Non-pigmented ciliary epithelial cell (primary cell): ENCODE measurements at places on chromosomes 2 and 18.

- DNase-seq, result no peak
These were observed 359.7 kb downstream of the MBD2 start for GRCh38 chr18:53864770-53865169.

DNA sequence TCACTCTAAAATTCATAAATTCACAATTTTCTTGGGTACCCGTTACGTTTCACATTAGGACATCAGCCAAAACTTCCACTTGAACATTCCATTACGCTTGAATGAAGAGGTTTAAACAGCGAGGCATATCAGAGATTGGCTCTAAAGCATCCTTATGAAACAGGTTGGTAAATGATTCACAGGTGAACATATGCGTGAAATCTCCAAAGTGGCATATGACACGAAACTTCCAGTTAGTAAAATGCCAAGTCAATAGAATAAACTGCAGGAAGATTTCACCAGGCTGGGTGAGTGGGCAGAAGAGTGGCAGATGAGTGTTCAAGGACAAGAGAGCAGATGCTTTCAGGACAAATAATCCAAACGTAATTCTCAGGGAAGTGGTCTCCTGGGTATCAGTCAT lies 33.9 kb upstream of the GLS start:
- no peak for DNase-seq

DNA sequence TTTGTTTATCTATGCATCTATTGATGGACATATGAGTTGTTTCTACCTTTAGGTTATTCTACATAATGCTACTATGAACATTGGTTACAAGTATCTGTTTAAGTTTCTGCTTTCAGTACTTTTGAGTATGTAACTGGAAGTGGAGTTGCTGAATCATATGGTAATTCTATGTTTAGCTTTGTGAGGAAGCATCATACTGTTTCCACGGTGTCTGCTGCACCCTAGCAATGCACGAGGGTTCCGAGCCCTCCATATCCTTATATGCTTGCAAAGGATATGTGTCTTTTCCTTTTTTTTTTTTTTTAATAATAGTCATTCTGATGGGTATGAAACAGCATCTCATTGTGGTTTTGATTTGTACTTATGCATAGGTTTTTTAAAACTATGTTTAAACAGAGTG lies 83.7 kb downstream of the FMNL2 start:
- DNase-seq, result no peak

- DNase-seq, result no peak
These were observed at the start of gene ST8SIA5 for GRCh38 chr18:46756559-46757201. Gene ST8SIA5 (minus strand): TSS chr18:46757053. CDS start chr18:46756508, 545 bp downstream.

- DNase-seq, result no peak
These were observed 321.0 kb downstream of the TNS1 start for GRCh38 chr2:217681791-217682190.

- DNase-seq, result no peak
These were observed 131.5 kb upstream of the SNTG2 start for GRCh38 chr2:819121-819520.

DNA sequence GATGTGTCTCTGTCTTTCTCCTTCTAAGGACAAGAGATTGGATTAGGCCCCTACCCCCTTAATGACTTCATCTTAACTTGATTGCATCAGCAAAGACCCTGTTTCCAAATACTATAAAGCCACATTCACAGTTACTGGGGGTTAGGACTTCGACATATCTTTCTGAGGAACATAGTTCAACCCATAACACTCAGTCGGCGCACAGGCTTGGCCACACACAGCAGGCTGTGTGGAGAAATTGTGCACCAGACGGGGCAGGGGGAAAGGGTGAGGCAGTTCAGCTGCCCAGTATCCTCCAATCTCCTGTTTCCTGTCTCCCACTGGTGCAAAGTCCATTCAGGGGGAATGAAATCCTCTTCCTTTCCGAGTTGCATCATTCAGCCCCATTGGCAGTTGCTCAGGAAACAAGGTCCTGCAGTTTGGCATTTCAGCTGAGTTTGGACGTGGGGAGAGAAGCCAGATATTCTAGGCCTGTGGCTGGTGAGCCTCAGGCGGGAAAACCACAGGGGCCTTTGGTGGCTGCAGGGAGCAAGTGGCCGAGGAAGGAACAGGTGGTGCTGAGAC lies 9.4 kb upstream of the RAPGEF4 start:
- no peak for DNase-seq

DNA sequence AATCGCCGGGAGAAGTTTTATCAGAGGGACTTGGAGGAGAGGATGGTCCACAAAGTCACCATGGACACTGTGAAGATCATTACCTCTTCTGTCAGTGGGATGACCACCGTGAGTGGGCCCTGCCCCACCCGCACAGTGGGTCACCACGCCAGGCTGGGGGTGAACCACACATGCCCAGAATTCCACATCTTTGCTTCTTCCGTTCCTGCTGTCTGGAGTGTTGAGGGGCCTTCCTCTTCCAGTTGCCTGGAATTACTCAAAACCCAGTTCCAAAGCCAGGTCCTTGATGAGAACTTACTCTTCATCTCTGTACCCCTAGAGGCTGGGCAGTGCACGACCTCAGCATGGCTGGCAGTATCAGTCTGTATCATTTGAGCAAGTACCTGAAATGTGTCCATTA lies 22.1 kb downstream of the MROH2A start:
- no peak for DNase-seq

DNA sequence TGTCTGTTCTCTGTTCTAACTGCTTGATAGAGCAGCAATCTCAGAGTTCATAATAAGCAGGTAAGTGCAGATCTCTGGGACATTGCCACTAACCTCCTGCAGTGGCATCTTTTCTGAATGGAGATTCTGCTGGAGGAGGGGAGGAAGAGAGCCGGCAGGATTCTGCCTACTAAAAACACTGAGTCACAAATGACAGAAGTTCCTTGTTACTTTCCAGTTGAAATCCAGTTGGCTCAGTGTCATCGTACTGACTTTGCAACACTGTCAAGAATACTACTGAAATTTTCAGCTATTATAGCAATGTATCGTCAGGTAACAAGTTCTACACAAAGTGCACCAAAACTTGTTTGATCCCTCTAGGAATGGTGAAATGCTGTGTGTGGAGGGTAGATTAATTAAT lies 79.6 kb upstream of the ST6GAL2 start:
- no peak for DNase-seq

GRCh38 chr18:79400091-79400590 lies 4.4 kb downstream of the NFATC1 start:
- no peak for DNase-seq

DNA sequence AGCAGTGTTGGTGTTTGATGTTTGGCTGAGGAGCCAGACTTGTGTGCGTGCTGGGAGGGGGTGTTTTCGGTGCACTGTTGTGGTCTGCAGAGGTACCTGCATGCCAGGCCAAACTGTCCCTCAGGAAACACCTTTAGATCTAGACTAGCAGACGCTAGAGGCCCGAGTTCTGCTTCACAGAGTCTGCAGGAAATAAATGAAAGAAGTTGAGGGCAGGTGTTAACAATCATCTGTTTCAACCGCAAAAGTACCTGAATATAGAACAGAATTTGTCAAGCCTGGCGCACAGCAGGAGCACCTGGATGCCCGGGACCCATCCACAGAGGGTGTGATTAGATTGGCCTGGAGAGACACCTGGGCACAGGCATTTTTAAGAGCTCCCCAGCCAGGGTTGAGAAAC lies 40.5 kb upstream of the REL start:
- no peak for DNase-seq

DNA sequence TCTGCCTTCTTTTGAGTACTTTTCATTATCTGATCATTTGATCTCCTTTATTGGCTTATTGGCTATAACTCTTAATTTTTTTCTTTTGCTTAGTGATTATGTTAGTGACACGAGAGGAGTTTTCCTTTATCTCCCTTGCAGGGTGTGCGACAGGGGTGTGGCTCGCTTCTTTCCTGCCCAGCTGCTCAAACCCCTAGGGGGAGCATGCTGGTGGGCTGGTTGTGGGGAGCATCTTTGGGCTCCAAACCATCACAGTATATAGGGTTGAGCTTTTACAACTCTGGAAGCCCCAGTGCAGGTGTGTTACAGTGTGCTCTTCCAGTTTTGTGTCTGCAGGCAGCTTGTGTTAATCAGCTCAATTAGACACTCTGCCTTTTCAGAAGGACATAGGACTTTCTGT lies 357.0 kb upstream of the TMEFF2 start:
- DNase-seq, result no peak

DNA sequence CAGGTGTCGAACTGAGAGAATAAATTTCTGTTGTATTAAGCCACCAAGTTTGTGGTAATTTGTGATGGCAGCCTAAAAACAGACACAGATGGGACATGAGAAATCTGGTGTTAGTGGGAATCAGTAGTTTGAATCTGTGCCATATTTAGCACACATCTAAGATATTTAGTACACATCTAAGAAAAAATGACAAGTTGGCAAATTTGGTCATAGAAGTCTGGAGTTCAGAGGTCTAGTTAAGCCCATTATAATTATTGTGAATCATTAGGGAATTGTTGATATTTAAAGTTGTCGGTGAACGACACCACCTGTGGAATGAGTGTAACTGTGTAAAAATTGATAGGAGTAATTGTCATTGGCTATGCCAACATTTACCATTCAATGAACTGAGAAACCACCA lies 1138.8 kb upstream of the TMEFF2 start:
- no peak for DNase-seq

GRCh38 chr2:176158855-176159662 lies 2.0 kb downstream of the HOXD3 start:
- DNase-seq, result no peak

DNA sequence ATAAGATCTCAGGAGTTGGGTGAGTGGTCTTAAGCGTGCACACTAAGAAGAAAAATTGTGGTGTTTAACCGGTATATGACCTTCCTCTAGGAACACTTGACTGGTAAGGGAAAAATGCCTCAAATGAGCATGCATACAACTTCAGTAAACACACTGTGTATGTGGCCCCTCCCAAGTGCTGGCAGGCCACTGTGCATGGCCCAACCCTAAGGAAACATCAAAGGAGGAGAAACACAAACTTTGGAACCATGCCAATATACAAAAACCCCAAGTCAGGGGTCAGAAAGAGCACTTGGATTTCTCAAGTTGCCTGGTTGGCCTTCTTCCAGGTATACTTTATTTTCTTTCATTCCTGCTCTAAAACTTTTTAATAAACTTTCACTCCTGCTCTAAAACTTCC lies 308.9 kb upstream of the LRRTM4 start:
- DNase-seq, result no peak

GRCh38 chr18:79421275-79421857 lies 25.6 kb downstream of the NFATC1 start:
- no peak for DNase-seq

DNA sequence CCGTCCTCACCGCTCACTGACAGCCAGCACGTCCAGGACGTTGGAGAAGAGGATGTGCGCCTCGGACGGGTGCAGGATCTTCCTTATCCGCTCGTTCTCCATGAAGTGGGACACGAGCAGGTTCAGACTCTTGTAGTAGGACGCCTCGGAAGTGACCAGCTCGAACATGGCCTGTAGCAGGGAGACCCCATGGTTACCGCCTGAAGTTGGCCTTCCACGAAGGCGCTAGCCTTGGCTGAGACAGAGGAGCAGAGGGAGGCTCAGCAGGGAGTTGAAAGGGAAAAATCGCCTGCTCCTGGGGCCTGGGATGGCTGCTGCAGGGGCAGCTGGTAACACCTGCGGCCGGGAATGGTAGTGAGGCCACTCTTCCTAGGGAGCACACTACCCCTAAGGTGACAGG lies 24.7 kb downstream of the SNORC start:
- DNase-seq, result no peak

GRCh38 chr18:57435846-57436190 lies 644 bp downstream of the ONECUT2 start:
- DNase-seq, result no peak

GRCh38 chr18:2201036-2201600 lies 370.2 kb downstream of the METTL4 start:
- DNase-seq, result no peak

DNA sequence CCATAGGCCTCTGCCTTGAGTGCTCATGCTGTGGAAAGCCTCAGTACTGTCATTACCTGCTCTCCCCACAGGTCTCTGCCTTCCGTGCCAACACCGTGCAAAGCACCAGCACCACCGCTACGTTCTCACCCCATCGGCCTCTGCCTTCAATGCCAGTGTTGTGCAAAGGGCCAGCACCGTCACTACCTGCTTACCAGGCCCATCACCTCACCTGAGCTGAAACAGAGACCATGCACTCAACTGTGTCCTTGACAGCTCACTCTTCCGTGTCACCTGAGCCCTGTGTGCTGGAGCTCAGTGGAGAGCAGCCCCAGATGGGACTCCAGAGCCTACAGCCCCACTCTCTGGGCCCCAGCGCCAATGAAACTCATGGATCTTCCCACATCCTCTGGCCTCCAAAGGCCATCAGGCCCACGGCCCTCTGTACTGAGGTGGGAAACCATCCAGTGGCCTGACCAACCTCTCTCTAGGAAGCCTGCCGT lies 62.7 kb downstream of the ZNF516 start:
- no peak for DNase-seq

- DNase-seq, result peak; percentile 31
These were observed 39.7 kb upstream of the GRP start for GRCh38 chr18:59180150-59180845.

DNA sequence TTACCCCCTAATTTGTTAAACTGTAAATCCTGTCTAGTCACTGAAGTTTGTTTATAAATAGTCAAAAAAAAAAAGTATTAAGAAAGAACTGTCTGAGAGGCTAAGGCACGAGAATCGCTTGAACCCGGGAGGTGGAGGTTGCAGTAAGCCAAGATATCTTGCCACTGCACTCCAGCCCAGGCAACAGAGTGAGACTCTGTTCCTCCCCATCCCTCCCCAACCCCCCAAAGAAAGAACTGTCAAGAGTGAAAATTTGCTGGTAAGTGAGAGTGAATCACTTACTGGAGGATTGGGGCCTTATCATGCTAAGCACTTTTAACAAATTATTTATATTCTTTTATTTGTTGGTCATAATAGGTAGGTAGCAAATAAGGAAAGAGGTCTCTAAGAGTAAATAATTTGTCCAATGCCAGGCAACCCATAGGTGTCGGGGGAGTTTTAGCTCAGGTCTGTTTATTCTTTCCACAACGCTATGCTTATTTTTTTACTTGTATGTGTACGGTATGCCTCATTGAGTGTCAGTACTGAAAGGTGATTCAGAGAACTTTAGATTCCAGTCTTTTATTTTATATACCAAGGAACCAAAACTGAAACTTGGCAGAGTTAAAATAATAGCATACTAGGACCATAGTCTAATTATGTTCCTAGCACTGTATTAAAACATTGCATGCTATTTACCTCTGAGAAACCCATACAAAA lies 2.5 kb downstream of the TAF4B start:
- no peak for DNase-seq

- DNase-seq, result no peak
These were observed 426.7 kb downstream of the TRIB2 start for GRCh38 chr2:13143451-13143850.

DNA sequence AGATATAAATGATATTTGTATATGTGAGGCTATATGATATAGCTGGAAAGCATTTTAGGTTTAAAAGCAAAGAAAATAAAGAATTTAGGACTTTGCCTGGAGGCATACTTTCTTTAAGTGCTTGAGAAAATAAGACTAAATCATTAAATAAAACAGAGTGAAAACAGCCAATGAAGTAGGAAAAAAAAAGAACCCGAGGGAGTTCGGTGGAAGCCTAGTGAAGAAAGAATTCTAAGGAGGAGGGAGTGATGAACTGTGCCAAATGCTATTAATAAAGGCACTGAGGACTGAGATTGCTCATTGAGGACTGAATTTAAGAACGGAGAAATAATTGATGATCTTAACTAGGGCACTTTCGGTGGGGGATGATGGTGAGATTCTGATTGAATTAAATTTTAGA lies 573.5 kb downstream of the DSC3 start:
- no peak for DNase-seq

GRCh38 chr18:77321823-77322805 lies 72.5 kb downstream of the GALR1 start:
- no peak for DNase-seq

GRCh38 chr2:79935771-79936657 lies 368.5 kb downstream of the LRRTM1 start:
- peak; percentile 17 for DNase-seq

GRCh38 chr18:50638016-50638883 lies 78.4 kb downstream of the MAPK4 start:
- no peak for DNase-seq
